ENCODE measurements at places on chromosomes 3 and 15. TPM values are rescaled to one million over a fixed set of nuclear protein-coding genes. Genes with fewer than 3 reads are reported as not detected.

Gene UROC1
- not detected for total RNA-seq

Gene CYP1A2
- total RNA-seq, result not detected

Gene GYG1
- total RNA-seq, result 24.1 TPM

Gene TADA3
- total RNA-seq, result 41.4 TPM

Gene ALCAM
- total RNA-seq, result 10.3 TPM

Gene VEPH1
- total RNA-seq, result not detected

Gene IL17RB
- total RNA-seq, result 0.64 TPM

Gene KIF7
- total RNA-seq, result not detected

Gene TLR9
- total RNA-seq, result 2.3 TPM

Gene RTP4
- 8.8 TPM for total RNA-seq

Gene VWA5B2
- total RNA-seq, result not detected

Gene LRTM1
- total RNA-seq, result not detected

Gene UPK1B
- total RNA-seq, result not detected

Gene STAC
- not detected for total RNA-seq

Gene LRRK1
- total RNA-seq, result 0.58 TPM

Gene PEAK1
- total RNA-seq, result 7.8 TPM

Gene CACNA1D
- total RNA-seq, result not detected

Gene CLRN1
- not detected for total RNA-seq

Gene ROPN1
- total RNA-seq, result not detected

Gene DHX36
- total RNA-seq, result 91.8 TPM

Gene TOMM70
- 34.7 TPM for total RNA-seq

Gene RAB6B
- total RNA-seq, result 1.8 TPM

Gene RPP25
- 2.6 TPM for total RNA-seq

Gene GOLGA8A
- total RNA-seq, result 193 TPM

Gene BDH1
- 60.9 TPM for total RNA-seq

Gene DAPK2
- total RNA-seq, result 2.3 TPM

Gene PRC1
- 8.1 TPM for total RNA-seq

Gene CCDC54
- not detected for total RNA-seq

Gene GOLGA6L1
- not detected for total RNA-seq

Gene NEK10
- 2.7 TPM for total RNA-seq

Gene SYNPR
- not detected for total RNA-seq

Gene CHST13
- total RNA-seq, result 0.42 TPM

Gene LRCH3
- 87.7 TPM for total RNA-seq

Gene KLHL24
- total RNA-seq, result 108 TPM

Gene ROBO2
- total RNA-seq, result not detected

Gene FANCD2OS
- total RNA-seq, result not detected

Gene DPPA4
- total RNA-seq, result not detected

Gene MYL3
- total RNA-seq, result not detected

Gene LYZL4
- not detected for total RNA-seq

Gene SYNM
- 13.7 TPM for total RNA-seq

Gene CPN2
- total RNA-seq, result not detected

Gene KNL1
- 1.2 TPM for total RNA-seq

Gene RBMS3
- total RNA-seq, result 1.0 TPM

Gene ISLR
- total RNA-seq, result not detected

Gene PLSCR2
- 0.76 TPM for total RNA-seq

Gene DPPA2
- not detected for total RNA-seq

Gene LRRN1
- total RNA-seq, result 0.22 TPM

Gene CAPN7
- total RNA-seq, result 95.5 TPM

Gene SLCO2A1
- not detected for total RNA-seq

All from CD4-positive, alpha-beta memory T cell (primary cell).